SHP77 treated with DMSO at 0.1 percent for 48 hours (cell line): ENCODE measurements at places on chromosomes 1 and 21.

DNA sequence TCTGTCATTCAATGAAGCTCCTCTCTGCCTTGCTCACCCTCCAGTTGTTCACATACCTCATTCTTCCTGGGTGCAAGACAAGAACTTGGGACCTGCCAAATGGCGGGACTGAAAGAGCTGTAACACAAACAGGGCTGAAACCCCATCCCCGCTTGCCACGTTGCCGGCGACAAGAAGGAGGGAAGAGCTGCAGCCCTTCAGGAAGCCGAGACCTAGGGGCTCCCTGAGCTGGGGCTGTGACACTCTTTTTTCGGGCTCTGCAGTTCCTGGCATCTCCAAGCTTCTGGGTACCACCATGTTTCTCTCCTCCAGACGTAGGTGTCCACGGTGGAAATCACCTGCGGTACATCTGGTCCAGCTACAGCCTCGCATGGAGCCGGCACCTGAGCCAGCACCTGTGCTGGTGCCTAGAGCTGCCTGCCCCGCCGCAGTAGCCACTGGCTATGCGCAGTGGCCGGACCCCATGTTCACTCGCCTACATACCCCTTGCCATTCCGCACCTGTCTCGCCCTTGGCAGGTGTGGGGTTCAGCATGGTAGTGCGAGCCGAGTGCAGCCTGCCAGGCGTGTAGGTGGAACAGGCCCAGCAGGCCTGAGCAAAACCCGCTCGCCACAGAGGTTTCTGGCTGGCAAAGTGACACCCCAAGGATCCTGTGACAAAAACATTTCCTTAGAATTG is 367.0 kb upstream of the NEGR1 start:
- DNase-seq, result no peak

DNA sequence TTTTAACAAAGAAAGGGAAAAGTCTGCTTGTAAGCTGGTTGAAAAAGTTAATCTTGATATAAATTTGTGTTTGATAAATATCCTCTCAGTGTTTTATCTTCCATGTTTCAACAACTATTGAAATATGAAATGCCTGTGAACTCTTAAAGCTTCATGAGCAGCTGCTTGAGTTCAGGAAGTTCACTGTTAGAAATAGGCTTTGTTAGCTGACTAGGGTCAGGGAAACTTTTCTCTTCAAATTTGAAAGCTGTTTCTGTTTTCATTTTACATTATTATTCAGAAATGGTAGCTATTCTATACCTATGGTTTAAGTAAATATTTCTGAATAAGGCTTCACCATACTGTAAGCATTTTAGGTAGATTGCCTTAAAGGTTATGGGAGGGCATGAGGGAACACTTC is 191.7 kb downstream of the HS2ST1 start:
- no peak for DNase-seq

GRCh38 chr1:233295975-233296322 is 424 bp upstream of the PCNX2 start:
- DNase-seq, result no peak

DNA sequence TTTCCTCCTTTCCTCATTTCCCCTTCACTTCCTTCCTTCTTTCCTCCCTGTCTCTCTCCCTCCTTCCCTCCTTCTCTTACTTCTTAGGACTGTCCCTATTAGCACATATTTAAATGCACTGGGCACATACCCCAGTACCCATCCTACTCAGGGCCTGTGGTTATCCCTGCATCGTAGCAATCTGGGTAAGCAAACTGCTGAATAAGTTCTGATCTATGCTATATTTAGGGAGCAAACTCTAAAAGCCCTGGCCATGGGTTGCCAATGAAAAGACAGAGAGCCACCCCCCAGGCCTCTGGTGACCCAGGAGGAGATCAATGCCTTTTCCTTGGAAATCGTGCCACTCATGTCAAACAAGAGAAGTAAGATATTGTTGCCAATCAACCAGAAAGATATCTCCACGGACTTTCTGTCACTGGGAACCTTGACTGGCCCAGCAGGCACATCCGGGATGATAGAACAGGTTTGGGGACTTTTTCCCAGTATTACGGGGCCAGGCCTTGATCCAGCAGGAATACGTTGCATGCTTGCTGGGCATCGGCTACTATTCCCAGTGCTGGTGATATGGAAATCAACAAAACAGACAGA is 5.4 kb downstream of the FAM3B start:
- no peak for DNase-seq

- peak; percentile 75 for DNase-seq
These were observed 143.4 kb upstream of the ERRFI1 start for GRCh38 chr1:8169364-8170058.

DNA sequence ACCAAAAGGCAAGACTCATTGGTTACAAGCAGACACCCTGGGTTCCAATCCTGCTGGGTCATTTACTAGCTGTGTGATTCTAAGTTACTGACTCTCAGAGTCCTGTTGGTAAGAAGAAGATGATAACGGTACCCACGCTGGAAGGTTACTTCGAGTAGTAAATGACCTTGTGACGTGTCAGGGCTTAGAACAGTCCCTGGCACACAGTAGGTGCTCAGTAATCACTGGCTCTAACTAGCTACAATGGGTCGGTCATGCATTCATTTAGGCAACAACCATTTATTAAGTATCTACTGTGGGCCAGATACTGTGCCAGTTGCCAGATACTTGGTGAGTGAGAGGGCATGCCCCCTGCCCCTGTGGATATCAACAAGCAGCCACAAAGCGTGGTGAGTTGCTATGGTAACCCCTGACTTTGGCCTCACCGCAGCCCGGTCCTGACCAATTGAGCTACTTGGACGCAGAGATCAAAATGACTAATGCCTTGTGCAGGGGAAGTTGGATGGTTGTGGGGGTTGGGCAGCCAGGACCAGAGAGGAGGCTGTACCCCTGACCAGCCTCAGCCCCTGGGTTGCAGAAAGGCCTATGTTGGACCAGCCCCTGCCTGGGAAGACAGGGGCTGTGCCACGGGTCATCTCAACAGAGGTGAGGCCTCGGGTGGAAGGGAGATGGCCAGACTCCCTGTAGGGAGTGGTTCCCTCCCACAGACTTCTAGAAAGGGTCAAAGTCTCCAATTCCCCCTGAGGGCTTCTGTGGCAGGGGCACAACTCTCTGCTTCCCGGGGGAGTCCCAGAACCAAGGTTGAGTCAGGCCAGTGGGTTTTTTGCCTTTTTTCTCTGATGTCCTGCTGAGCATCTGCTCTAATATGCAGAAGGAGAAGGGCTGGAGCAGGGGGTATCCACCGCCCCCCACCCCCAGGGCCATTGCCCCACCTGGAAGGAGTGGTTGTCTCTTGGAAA is 16.0 kb downstream of the DHRS3 start:
- no peak for DNase-seq

GRCh38 chr1:22267413-22268175 is 124.7 kb upstream of the WNT4 start:
- no peak for DNase-seq

GRCh38 chr21:37001441-37001840 is 5.1 kb upstream of the RIPPLY3 start:
- no peak for DNase-seq

DNA sequence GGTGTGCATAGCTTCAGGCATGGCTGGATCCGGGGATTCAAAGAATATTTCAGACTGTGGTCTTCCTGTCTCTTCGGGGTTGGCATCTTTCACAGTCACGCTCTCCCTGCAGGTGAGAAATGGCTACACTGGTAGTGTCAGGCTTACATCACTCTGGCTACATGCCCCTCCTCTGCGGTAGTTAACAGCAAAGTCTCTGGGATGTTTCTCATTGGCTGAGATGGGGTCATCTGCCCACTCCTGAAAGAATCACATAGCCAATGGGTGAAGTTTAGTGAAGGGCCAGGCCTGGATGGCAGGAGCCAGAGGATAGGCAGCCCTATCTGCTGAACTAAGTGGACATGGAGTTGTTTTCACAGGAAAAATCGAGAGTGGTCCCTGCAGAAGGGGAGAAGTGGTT is 356.5 kb downstream of the MATN1 start:
- peak; percentile 47 for DNase-seq

GRCh38 chr1:87330885-87331364 is 2.2 kb downstream of the LMO4 start:
- DNase-seq, result no peak

DNA sequence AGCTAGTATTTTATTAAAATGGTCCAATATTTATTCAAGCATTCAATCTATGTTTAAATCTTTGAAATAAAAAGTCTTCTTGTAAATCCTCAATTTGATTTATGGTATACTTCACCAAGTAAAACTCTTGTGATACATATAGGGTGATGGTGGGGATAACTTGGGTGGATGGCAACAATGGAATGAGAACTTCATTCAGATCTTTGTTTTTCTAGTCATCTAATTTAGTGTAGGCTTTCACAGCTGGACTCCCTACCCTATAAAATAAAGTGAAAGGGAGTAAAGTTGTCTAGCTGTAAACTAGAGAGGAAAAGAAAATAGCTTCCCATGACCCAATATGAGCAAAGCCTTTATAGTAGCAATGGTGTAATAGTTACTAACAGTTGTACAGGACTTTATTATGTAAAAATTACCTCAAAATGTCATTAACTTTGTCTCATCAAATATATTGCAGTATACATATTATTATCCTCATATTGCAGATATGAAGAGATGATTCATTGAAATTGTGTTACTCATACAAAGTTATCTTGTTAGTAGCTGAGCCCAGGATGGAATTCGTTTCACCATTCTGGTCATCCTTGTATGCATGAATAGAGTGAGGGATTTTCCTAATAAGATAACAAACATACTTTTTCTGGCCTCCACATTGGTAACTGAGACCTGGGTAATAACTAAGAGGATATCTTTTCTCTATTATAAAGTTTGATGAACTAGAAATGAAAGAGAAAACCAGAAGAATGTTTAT is 1377.7 kb upstream of the ADGRL4 start:
- no peak for DNase-seq

- DNase-seq, result no peak
These were observed 17.6 kb downstream of the CRB1 start for GRCh38 chr1:197285526-197286205.

GRCh38 chr21:18954441-18954844 is 550.9 kb upstream of the TMPRSS15 start:
- DNase-seq, result no peak

- DNase-seq, result no peak
These were observed 65.2 kb upstream of the PRKACB start for GRCh38 chr1:84078842-84079202.

GRCh38 chr1:239061770-239062169 is 324.6 kb upstream of the CHRM3 start:
- DNase-seq, result no peak

- DNase-seq, result no peak
These were observed 43.2 kb downstream of the KIF26B start for GRCh38 chr1:245197911-245198379.

DNA sequence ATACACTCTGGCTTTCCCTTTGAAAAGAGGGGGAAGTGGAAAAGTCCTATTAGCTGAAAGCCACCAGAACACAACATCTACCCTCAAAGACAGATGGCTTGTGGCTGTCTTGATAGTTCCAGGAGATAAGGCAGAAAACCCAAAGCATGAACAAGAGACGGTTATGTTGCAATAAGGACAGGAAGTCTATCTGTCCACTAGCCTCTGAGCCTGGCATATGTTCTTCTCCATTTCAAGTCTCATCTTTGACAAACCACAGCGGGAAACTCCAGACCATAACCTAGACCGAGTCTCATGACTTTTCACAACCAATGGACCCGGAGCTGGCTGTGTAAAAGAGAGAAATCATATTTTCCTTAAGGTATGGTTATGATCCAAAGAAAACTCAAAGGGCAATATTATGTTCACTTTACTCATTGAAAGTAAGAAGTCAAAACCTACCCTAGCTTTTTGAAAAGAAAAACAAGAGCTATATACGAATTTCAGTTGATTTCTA is 33.8 kb downstream of the DUSP10 start:
- no peak for DNase-seq

GRCh38 chr1:180000575-180000974 is 46.0 kb downstream of the CEP350 start:
- DNase-seq, result no peak

DNA sequence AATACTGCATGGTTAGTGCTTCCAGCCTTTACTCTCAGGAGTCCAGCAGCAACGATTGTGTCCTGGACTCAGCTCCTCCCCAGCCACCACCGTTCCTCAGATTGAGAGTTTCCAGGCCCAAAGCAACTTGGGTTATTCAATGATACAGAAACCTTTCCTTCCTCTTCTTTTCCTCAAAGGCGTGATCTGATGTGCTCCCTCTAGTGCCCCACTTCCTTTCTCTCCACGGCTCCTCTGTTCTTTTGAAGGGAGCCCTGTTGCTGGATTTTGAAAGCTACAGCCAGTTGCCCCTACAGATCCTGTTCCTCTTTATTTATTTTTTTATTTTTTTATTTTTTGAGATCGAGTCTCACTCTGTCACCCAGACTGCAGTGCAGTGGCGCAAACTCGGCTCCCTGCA is 14.1 kb downstream of the CRP start:
- no peak for DNase-seq

GRCh38 chr1:58932859-58933598 is 149.2 kb upstream of the JUN start:
- peak; percentile 94 for DNase-seq

DNA sequence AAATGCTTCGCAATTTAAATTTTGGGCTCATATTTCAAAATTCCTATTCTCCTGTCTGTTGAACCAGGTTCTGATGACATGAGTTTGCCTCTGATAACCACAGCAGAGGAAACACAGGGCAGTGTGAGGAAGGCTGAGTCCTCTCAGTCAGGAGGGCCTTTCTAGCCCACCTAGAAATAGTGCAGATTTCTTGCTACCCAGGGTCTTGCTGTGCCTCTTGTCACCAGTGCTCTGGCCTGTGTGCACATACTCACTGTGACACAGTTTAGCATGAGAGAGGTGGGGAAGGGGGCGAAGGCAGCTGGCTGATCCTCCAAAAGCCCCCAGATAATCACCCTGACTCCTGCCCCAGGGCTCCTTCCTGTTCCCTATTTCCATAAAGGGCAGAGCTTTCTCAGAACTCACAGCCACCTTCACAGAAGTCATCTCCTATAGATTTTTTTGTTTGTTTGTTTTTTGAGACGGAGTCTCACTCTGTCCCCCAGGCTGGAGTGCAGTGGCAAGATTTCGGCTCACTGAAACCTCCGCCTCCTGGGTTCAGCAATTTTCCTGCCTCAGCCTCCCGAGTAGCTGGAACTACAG is 23.7 kb downstream of the ERRFI1 start:
- DNase-seq, result no peak

DNA sequence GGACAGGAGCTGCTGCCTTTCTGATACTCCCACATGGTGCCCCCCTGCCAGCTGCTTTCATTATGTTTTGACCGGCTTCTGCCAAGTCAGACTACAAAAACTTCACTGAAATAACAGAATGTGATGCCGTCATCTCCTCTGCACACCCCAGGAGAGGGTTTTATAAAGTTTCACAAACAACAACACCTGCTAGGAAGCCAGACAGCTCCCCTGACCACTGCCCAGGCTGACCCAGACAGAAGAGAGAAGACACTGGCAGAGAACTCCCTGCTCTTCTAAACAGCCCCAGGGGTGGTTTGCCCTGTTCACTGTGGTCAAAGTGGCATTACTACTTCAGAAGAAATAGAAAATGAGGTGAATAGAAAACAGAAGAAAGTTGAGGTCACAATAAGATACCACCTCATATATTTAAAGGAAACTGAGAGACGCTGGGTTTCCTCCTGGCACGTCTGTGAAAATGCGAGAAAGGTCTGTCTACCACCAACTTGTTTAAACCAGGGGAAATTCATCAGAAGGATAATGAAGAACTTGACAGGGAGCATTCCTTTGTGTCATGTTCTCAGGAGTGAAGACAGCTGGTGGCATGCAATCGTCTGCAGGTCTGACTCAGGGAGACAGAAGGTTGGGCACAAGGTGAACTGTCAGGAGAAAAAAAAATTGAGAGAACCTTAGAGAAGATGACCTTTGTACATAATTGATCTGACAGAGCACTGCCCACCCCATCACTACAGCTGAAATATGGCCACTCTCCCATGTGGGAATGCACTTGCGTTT is 119.0 kb upstream of the NFIA start:
- no peak for DNase-seq

GRCh38 chr1:181124291-181124751 is 35.8 kb downstream of the IER5 start:
- DNase-seq, result no peak
